ENCODE measurements at places on chromosomes 6 and 20. TPM values are rescaled to one million over a fixed set of nuclear protein-coding genes. Genes with fewer than 3 reads are reported as not detected.

DNA sequence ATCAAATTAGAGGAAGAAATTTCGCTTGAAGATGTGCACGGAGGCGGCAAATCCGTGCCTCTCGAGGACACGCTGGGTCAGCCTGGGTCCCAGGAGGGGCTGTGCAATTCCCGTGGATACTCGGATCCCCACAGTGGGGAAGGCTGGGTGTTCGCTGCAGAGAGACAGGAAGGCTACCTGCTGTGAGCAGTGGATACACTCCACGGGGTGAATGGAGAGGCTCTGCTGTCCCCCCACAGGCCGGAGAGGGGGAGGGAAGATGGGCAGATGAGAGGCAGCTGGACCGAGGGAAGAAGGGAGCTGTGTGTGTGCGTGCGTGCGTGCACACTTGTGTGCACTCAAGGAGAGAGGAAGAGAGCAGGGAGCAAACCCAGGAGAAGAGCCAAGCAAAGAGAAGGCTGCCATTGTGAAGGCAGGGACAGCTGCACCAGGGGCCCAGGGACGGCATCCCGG is 57.3 kb downstream of the SULF2 start:
- no peak for DNase-seq

The THBD gene
- polyA plus RNA-seq = 0.04 TPM

The EFCAB8 gene
- not detected for polyA plus RNA-seq

The C20orf202 gene
- polyA plus RNA-seq = not detected

- DNase-seq = no peak
Observed at GRCh38 chr6:33843131-33844121, 39.6 kb upstream of the MLN start.

- DNase-seq = no peak
Observed at GRCh38 chr20:9508696-9509178, 5.7 kb upstream of the LAMP5 start.

DNA sequence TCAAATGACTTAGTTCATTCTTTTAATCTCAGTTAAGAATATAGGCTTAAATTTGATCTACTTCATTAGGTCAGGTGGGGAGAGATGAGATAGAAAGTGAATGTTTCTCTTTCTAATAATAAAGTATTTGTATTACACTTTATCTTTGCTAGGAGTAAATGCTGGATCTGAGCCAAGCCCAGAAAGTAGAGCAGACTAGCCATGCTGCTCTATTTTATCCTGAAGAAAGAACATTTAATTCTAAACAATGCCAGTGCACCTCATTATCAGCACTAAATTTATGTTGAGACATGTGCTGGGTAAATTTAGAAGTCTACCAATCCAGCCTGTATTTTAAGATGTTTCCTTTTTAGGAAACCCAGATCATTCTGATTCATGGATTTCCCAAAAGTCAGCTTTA is 43.5 kb downstream of the AKIRIN2 start:
- no peak for DNase-seq

The RIN2 gene
- 25.2 TPM for polyA plus RNA-seq

The VWA7 gene
- 0.16 TPM for polyA plus RNA-seq

DNA sequence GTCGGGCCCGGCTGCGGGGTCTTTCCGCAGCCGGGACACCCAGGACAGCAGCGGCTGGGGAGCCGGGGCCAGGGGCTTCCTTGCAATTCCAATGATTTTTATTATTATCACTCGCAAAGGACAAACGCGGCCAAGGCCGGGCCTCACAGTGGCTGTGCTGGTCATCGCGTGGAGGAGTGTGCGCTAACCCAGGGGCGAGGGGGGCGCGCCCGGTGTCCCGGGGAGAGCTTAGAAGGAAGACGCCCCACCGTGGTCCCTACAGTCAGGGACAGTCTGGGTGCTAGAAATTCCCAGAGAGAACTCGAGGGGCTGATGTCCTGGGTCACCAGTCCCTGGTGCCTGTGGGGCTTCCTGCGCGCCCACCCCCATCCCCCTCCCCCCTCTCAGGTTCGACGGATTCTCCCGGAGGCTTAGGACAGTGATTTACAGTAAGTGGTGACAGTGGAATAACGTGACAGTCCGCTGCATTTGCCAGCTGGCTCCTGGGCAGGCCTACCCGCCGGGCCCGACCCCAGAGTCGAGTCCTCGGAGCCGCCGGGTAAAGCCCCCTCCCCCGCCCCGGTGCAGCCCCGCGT is 9.5 kb downstream of the FOXC1 start:
- DNase-seq = no peak

The PDRG1 gene
- polyA plus RNA-seq = 13.9 TPM

DNA sequence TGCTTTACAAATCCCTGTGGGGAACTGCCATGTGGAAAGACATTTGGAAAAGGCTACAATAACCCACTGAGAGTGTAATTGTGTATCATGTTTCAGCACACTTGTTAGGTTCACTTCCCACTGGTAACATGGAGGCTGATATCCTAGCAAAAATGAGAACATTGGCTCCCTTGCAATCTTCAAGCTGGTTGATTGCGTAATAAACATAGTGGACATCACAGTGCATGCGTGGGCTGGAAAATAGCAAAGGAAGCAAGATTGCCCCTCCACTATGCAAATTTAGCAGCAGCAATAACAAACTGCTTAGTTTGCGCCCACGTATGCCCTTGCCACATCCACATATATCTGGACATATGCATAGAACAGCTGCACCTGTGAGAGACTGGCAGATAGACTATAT is 410.2 kb downstream of the MEI4 start:
- DNase-seq = no peak

GRCh38 chr20:25309395-25310267 is 61.7 kb downstream of the PYGB start:
- DNase-seq = peak; percentile 56

DNA sequence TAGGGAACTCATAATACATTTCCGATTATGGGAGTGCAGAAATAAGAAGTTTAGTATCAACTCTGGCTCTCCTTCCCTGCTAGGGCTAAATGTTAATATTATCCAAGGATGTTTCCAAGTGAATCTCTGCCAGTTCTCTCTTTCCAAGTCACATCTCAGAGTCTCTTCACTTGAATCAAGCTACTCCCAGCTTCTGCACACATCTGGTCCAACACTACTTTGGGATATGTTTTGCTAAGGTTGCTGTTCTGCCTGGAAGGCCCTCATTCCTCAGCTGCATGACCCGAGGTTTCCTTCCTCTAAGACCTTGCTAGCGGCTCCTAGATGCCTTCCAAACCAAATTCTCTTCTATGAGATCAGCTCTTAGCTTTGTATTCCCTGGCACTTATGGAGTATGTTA is 331.8 kb downstream of the GJA1 start:
- no peak for DNase-seq

GRCh38 chr6:158868122-158868480 is 48.9 kb upstream of the EZR start:
- no peak for DNase-seq

GRCh38 chr6:165869526-165869925 is 206.5 kb upstream of the PDE10A start:
- DNase-seq = no peak

DNA sequence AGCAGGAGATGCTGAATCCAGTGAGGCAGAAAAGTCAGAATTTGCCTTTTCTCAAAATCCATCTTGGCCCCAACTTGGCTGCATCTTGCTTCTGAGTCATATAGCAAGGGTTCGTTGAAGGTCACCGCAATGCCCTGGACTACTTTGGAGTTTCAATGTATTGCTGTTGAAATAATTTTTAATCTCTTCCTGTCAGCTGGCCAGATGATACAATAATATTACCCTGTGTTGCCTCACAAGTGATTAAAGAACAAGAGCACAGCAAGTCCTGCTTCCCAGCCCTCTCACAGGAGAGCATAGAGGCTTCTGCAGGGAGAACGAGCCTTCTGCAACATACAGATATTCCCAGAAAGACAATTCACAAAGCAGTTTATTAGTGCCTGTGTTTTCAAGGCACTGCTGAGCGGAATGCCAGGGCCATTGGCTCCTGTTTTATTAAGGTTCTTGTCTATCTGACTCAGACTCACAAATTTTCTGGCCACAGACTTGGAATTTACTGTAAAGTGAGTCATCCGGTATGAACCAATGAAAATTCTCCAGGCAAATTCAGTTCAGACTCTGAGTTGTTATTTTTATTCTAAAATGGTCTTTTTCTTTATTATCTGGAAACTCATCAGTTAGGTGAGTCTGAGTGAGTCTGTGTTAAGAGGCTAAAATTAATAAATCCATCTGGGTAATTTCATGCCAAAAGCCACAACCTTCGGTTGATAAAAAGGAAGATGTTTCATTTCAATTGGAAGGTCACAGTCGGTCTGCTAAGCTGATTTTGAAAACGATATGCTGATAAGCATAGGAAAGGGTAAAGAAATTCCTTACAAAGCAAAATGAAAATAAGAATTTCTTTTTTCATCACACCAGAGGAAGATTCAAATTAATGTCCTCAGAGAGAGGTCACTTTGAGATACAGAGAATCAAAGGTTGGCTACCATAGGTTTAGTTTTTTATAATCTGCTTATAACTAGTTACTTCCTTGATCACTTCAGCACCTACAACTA is 289.4 kb upstream of the STXBP5 start:
- DNase-seq = peak; percentile 95

GRCh38 chr20:46347841-46348803 is 39.8 kb upstream of the CDH22 start:
- no peak for DNase-seq

The SAMD3 gene
- polyA plus RNA-seq = 0.40 TPM

GRCh38 chr6:34229877-34230276 is 6.8 kb upstream of the HMGA1 start:
- no peak for DNase-seq

The RAD21L1 gene
- 0.18 TPM for polyA plus RNA-seq

DNA sequence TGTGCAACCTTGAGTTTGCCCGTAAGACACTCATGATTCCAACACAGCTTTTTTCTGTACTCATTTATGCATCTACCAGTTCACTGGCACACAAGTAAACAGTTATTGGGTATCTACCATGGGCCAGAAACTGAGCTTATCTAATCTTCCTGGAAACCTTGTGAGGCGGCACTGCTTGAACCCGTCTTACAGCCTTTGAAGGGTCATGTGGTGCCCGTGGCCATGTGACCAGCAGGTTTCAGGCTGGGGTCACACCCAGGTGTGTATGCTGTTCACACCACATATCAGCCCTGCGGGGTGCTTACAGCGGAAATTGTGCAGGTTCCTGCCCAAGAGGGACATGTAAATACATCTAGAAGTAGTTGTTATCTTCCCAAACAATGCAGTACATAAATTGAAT is 6.1 kb downstream of the THBD start:
- DNase-seq = no peak

DNA sequence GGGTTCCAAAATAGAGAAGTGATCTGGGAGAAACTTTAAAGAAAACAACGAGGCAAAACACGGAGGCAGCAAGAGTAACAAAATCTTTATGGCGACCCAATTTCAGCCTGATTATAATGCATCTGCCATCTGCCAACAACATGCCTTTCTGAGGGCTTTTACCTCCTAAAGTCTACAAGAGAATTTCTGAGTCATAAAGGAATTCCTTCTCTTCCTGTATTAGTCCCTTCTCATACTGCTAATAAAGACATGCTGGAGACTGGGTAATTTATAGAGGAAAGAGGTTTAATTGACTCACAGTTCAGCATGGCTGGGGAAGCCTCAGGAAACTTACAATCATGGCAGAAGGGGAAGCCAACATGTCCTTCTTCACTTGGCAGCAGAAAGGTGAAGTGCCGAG is 226.6 kb downstream of the HACE1 start:
- DNase-seq = no peak

The SLC22A16 gene
- polyA plus RNA-seq = not detected

DNA sequence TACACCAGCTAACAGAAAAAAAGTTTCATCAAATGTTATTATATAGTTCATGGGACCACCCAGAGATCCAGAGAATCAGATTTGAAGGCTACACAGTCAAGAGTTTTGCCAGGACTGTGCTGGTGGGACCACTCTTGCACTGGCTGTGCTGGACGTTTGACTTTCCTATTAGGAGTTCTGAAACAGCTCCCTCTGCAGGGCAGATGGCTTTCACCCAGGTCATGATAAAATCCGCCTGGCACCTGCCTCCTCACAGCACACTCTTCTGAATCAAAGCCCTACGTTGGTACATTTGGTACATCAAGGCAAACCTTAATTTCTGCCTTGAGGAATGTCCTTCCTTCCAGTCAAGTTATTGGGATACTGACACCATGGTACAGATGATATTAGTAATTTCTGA is 302.1 kb downstream of the ZNF217 start:
- no peak for DNase-seq

DNA sequence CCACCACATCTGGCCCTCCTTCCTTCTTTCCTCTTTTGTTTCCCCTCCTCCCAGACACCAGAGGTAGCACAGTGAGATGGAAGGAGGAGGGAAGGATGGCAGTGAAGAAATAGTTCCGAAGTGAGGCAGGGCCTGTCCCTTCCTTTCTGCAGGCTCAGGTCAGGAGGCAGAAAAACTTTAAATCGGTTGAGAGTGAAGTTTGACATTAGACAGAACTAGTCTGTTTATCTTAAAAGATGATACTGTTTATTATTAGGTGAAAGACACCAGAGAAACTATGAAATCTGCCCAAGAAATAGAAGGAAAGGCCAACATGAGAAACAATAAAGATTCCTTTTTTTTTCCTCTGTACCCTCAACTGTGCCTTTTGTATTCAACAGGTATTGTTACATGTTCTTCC is 670.3 kb downstream of the UTRN start:
- DNase-seq = no peak

The WRNIP1 gene
- polyA plus RNA-seq = 26.5 TPM

DNA sequence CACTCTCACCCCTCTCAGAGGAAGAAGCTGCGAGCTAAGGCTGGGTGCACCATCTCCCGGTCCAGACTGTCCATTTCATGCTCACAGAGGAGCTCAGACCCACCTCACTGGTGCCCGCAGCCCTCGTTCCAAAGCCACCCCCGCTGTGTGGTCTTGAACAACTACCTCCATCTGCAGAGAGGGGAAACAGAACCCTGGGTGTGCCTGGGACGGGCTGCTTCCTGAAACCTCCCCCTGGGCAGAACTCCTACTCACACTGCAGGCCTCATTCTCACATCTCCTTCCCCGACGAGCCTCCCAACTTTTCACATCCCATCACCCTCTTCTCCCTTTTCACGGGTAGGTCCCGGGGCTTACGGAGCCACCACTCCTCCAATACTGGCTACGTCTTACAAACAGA is 18.1 kb downstream of the PMEPA1 start:
- no peak for DNase-seq

The GFRA4 gene
- not detected for polyA plus RNA-seq

The CCM2L gene
- not detected for polyA plus RNA-seq

- no peak for DNase-seq
Observed at GRCh38 chr6:13924146-13924948, 405 bp upstream of the RNF182 start.

GRCh38 chr6:37459981-37460800 is 27.2 kb downstream of the CMTR1 start:
- no peak for DNase-seq

DNA sequence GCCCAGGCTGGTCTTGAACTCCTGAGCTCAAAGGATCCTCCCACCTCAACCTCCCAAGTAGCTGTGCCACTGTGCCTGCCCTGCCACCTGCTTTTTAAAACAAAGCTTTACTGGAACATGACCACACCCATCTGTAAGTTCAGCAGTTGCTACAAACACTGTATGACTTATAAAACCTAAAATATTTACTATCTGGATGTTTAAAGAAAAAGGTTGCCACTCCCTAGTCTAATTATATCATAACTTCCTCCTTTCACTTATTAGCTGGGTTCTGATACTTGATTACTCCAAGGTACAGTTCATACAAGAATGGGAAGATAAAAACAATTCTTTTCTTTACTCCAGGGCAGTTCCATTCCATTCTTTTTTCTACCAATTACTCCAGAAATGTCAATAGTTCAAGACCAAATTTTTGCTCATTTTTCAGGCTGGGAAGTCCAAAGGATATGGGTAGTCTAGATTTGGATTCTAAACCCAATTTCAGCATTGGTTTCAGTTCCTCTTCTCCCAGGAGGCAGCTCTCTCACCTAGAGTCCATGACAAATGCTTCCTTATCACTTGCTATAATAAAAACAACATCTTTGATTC is 63.1 kb downstream of the SEC63 start:
- no peak for DNase-seq

- DNase-seq = no peak
Observed at GRCh38 chr6:135282395-135282794, 101.3 kb downstream of the MYB start.

Measured in BJ (cell line).